ENCODE measurements at places on chromosomes 16 and 17.

- DNase-seq, result peak; percentile 45
Observed at GRCh38 chr17:76643553-76644148, at the start of gene ST6GALNAC1. Gene ST6GALNAC1, minus strand, starts transcription at chr17:76643757. Its CDS starts 119 bp downstream, at chr17:76643638.

DNA sequence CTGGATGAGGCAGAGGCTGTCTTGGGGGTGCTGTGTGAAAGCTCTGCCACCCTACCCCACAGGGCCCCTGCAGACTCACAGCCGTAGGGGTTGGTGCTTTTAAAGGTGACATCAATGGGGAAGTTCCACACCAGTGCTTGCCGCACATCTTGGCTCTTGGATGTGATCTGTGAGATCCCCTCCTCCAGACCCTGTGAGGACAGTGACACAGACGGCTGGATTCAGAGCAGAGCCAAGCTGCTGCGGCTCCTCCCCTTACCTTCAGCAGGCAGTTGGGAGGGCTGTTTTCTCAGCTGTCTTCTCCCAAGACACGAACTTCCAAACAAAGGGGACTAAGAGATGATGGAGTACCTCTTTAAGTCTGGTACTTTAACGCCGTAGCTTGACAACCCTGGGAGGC lies 4.8 kb downstream of the B9D1 start:
- DNase-seq, result no peak

GRCh38 chr16:12229759-12230594 lies 253.4 kb downstream of the SNX29 start:
- no peak for DNase-seq

GRCh38 chr17:15740570-15741120 lies 8.6 kb downstream of the TBC1D26 start:
- DNase-seq, result no peak

- no peak for DNase-seq
Observed at GRCh38 chr16:8088820-8089338, 501.4 kb downstream of the TMEM114 start.

DNA sequence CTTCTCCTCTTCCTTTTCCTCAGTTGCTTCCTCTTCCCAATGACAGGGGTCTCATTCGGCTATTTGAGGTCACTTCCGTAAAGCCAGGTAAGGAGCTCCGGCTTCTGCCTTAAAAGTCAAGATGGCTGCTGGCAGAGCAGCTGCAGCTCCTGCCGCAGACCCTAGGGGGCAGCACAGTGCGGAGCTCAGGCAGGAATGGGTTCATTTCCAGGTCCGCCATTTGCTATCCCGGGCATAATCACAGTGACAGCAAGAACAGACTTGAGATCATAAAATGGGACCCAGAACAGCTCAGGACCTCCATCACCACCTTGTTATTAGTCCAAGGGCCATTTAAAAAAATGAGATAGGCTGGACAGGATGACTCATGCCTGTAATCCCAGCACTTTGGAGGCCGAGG lies 199.5 kb downstream of the ZNF18 start:
- DNase-seq, result peak; percentile 17

DNA sequence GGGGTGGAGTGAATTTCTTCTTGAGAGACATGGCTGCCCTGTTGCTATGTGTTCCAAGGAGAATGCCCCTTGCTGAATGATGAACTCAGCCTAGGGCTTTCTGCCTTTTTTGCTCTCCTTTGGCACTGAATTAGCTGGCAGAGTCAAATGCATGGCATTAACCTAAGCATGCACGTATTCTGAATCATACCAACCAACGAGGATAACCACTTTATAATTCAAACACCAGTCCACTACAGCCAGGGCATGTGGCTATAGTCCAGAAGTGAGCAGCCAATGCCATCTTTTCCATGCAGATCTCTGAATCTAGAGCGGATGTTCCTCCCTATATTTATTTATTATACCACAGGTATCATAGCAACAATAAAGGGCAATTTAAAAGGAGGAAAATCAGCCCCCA lies 15.7 kb downstream of the TMIGD1 start:
- no peak for DNase-seq

DNA sequence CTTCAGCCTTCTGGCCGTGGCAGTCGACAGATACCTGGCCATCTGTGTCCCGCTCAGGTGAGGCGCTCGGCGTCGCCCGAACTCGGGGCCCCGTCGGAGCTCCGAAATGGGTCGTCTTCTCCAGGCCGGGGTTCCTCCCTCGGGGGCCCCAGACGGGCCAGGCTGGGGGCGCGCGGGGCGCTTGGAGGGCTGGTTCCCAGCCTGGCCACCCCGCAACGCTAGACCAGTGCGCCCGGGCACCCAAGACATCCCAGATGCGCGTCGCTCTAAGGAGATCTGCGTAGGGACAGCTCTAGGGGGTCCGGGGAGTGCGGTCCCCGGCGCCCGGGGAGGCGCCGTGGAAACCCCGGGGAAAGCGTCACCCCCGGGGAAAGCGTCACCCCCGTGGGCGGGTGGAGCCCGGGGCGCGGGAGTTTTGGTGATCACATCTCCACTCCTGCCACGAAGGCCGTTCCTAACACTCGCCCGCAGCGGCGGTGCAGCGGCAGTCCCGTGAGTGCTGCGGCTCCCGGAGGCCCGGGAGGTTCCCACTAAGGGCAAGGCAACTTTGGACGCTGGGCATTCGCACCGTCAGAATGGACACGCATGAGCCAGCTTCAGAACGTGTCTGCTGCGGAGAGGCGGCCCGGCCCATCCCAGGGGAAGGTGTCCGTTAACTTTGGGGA lies 729 bp downstream of the ADORA2B start:
- no peak for DNase-seq

DNA sequence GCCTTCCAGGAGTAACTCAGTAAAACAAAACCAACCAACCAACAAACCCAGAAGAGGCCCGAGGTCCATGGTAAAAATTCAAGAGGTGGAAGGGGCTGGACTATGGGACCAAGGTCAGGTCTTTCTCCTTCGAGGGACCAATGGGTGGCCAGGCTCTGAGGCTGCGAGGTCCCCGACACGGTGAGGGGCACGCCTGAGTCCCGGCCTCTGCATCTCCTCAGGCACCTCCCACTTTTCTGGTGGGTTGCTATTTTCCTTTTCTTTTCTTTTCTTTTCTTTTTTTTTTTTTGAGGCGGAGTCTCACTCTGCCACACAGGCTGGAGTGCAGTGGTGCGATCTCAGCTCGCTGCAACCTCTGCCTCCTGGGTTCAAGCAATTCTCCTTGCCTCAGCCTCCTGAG lies 18.0 kb downstream of the CD7 start:
- no peak for DNase-seq

- no peak for DNase-seq
Observed at GRCh38 chr17:59941131-59941530, 23.4 kb downstream of the RNFT1 start.

- DNase-seq, result no peak
Observed at GRCh38 chr17:15007147-15007553, 258.0 kb downstream of the PMP22 start.

DNA sequence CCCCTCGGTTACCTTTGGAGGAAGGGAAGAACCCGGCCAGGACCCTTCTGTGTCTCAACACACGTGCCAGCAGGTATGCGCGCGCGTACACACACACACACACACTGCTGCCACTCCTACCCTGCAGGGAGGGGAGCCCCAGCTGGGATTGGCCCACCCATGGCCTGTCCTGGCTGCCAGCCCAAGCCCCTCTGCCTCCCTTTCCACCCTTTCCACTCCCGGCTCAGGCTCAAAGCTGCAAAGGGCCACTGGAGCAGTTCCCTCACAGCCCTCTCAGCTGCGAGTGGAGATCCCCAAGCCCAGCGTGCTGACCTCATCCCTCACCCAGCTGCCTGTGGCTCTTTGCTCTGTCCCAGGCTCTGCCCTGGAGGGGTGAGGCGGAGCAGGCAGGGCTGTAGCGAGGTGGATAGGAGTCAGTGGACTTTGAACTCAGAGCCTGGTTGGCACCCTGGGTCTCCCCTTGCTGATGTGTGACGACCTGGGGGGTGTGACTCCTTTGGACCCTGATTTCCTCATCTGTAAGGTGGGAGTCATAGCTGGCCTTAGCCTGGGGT lies 14.5 kb downstream of the KIF19 start:
- DNase-seq, result no peak

DNA sequence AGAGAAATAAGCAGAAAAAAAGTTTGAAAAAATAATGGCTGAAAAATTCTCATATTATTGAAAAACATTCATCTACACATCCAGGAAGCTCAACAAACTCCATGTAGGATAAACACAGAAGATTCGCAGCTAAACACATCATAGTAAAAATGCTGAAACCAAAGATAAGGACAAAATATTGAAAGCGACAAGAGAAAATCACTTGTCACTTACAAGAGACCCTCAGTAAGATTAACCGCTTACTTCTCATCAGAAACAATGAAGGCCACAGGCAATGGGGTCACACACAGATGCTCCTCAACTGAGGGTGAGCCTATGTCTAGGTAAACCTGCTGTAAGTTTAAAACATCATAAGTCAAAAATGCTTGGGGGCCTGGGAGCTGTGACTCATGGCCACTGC lies 38.1 kb upstream of the METRNL start:
- DNase-seq, result no peak

DNA sequence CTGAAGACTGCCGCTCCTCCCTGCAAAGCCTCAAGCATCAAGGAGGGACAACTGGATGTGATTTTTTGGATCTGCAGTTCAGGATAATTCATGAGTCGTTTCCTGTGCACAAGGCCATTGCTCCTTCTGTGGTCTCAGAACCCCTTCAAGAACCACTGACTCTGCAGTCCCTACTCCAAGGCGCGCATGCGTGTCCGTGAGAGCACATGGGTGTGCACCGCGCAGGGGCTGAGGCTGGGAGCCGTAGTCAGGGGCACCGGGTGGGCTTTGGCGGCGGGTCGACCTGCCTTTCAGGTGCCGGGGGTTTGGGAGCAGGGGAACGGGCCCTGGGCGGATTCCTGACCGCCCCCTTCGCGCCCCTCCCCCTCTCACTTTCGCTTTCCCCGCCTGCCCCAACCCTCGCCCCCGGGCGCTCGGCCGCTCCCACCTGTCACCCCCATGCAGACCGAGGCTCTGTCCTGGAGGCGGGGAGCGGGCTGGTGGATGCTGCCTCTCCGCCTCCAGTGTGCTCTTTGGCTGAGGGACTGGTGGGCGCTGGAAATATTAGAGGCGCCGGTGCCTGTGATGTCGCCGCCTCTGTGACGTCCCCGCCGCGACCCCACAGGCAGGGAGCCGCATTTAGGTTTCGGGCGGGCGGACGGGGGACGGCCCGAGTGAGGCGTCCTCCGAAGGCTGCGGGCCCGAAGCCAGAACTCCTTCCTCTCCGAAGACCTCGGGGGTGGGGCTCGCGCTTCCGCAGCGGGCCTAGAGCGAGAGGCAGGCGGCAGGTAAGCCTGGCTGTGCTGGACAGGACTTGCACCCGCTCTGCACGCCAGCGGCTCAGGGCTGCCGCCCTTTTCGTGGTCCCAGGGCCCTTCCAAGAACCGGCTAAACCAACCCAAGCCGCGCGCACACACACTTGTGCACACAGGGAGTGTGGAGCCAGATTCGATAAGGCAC lies at the start of gene SPATA32:
Gene SPATA32 (minus strand): TSS at position 518 of the 939 bp plus-strand sequence. CDS start 78 bp downstream, at position 440.
- no peak for DNase-seq

DNA sequence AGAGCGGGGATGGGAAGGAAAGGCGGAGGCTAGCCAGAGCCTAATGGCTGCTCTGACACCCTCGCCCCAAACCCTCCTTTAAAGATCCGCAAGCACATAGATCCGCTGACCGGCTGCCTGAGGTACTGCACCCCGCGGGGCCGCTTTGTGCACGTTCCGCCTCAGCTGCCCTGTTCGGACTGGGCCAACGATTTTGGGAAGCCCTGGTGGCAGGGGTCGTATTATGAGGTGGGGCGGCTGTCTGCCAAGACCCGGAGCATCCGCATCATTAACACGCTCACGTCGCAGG lies 663 bp downstream of the CYB5D1 start:
- peak; percentile 69 for DNase-seq

DNA sequence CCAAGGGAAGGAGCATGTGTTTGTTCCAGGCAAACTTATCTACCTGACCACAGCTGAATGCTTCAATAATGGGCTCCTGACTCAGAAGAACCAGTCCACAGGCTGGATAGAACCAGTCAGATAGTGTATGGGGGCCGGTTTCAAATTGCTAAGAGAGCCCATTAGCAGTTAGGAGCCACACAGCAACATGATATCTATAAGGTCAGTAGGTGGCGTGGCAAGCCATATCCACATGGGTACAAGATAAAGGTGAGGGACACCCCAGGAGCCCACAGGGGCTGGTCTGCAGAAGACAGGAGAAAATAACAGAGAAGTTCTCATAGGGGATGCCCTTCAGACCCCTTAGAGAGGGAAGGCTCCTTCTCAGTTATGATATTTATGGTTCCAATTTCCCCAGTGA lies 31.6 kb upstream of the CDRT15 start:
- DNase-seq, result no peak

DNA sequence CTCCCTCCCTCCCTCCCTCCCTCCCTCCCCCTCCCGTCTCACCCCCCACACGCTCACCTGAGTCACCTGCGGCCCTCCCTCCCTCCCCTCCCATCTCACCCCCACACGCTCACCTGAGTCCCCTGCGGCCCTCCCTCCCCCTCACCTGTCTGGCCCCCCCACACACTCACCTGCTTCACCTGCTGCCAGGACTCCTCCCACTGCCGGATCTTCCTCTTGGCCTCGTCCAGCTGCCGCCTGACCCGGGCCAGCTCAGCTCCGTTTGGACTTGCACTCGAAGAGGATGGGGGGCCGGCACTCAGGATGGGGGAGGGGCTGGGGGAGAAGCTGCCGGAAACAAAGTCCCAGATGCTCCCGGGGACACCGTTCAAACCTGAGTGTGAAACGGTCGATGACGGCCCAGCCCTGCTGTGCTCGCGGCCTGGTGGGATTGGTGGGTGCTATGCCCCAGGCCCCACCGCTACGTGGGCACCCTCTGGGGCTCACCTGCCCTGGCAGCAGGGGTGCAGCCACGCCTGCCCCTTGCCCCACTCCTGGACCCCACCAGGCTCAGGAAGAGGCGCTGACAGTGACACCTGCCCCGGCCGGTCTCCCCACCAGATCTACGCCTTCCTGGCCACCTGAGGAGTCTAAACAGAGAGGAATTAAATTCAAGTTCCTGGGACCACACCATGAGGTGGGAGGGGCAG lies 15.9 kb downstream of the GNPTG start:
- no peak for DNase-seq

GRCh38 chr17:75010683-75011400 lies 1.6 kb upstream of the MRPL58 start:
- no peak for DNase-seq

DNA sequence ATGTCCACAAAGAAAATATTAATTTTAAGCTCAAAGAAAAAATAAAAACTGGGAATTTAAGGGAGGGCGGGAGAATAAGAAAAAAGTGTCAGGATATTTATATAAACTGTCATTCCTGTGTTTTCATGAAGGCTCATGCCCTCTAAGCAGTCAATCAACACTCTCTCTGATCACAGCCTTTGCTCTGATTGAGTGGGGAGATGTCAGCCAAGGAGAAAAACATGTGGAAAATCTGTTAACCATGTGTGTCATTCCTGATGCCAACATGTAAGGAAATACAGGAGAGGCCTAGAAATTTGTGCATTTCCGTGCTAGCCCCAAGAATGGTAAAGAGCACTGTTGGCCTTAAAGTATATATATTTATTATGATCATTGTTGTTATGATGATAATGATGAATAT lies 137.9 kb upstream of the IRX5 start:
- no peak for DNase-seq

GRCh38 chr16:73739049-73739769 lies 557.4 kb upstream of the PSMD7 start:
- no peak for DNase-seq

- DNase-seq, result no peak
Observed at GRCh38 chr17:74351552-74352210, 10.0 kb downstream of the BTBD17 start.

Measured in A549 (cell line).